ENCODE measurements at places on chromosomes 5 and 9. TPM values are rescaled to one million over a fixed set of nuclear protein-coding genes. Genes with fewer than 3 reads are reported as not detected.

The SPINK4 gene
- total RNA-seq: 0.38 TPM

The PCDHGB5 gene
- total RNA-seq: 1.6 TPM

The TMEM215 gene
- not detected for total RNA-seq

- no peaks in the 10 kb centered on the region for H3K36me3 ChIP-seq
- no peak for DNase-seq
- no peak overlapping the region for H3K4me3 ChIP-seq
- no peak overlapping the region for H3K27ac ChIP-seq
Observed at GRCh38 chr5:100456615-100457014, 78.6 kb upstream of the FAM174A start.

DNA sequence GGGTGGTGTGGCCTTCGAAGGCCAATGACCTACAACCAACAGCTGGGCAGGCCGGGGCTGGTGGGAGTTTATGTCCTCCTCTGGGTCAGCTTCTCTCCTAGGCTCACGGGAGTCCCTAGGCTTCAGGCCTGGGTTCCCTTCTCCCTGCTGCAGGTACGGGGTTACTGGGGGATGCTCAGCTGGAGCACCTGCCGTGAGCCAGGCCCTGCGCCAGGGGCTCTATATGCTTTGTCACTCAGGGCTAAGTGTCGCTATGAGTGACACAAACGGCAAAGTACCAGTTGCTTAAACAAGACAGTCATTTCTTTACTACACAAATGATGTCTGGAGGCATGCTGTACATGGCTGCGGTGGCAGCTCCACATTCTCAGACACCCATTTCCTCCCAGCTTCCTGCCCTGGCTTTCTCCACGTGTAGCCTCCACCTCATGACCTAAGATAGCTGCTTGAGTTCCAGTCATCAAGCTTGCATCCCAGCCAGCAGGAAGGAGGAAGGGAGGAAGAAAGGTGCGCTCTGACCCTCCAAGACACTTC lies 22.5 kb upstream of the NINJ1 start:
- no peak for DNase-seq
- H3K4me1 ChIP-seq: no peaks in the 10 kb centered on the region
- H3K36me3 ChIP-seq: no peaks in the 10 kb centered on the region
- no peak overlapping the region for H3K4me3 ChIP-seq
- H3K27ac ChIP-seq: no peak overlapping the region

The QRFP gene
- 0.05 TPM for total RNA-seq

DNA sequence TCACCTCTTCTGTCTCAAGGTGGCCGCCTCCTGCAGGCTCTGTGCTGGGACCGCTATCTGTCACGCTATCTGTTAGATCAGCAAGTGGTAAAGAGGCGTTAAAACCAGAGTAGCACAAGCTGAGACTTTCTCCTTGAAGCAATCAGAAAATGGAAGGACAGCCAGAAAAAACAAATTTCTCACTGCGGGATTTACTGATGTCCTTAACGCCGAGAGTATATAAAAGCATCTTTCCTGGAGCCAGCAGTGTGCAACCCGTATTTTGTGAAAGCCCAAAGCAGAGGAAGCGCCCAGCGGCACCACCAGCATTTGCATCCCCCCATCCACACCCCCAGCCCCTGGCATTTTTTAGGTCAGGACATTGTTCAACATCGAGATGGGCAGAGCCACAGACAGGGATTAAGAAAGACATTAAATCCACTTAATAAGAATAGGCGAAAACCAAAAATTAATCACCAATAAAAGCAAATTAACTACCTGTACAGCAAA lies 48.6 kb downstream of the DUSP1 start:
- H3K36me3 ChIP-seq: no peaks in the 10 kb centered on the region
- H3K4me3 ChIP-seq: no peak overlapping the region
- no peaks in the 10 kb centered on the region for H3K27me3 ChIP-seq
- no peak overlapping the region for H3K27ac ChIP-seq

GRCh38 chr5:139746691-139747582 lies 48.7 kb upstream of the PSD2 start:
- H3K36me3 ChIP-seq: no peaks in the 10 kb centered on the region
- peak; percentile 41 for DNase-seq
- peak overlapping the region; percentile 47 for H3K27ac ChIP-seq
- peak overlapping the region; percentile 42 for H3K4me3 ChIP-seq
- H3K4me1 ChIP-seq: peaks cover 41% of the 10 kb centered on the region
- H3K27me3 ChIP-seq: peaks cover 5% of the 10 kb centered on the region

The HTR4 gene
- not detected for total RNA-seq

GRCh38 chr5:111099058-111099778 lies 7.1 kb downstream of the WDR36 start:
- no peak overlapping the region for H3K4me3 ChIP-seq
- DNase-seq: no peak
- H3K27me3 ChIP-seq: no peaks in the 10 kb centered on the region
- no peak overlapping the region for H3K27ac ChIP-seq
- peaks cover 13% of the 10 kb centered on the region for H3K36me3 ChIP-seq

- H3K36me3 ChIP-seq: no peaks in the 10 kb centered on the region
- H3K4me1 ChIP-seq: peaks cover 8% of the 10 kb centered on the region
- no peak overlapping the region for H3K27ac ChIP-seq
Observed at GRCh38 chr5:138705007-138705406, 48.2 kb upstream of the CTNNA1 start.

DNA sequence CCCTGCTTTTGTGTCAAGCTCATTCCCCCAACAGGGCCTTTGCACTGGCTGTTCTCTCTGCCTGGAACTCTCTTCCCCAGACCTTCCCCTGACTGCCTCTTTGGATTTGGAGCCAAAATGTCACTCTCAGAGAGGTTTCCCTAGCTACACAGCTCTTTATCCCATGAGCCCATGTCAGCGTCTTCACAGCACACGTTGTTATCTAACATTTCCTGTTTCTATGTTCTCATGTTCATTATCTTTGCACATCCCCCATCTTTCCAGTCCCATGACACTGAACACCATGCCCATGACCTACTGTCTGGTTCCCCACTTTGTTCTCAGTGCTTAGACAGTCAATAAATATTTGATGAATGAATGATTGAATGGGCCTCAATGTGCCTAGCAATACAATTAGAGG lies 26.3 kb upstream of the ARSI start:
- no peaks in the 10 kb centered on the region for H3K4me1 ChIP-seq
- no peak overlapping the region for H3K27ac ChIP-seq
- DNase-seq: no peak
- H3K36me3 ChIP-seq: no peaks in the 10 kb centered on the region
- no peak overlapping the region for H3K4me3 ChIP-seq

DNA sequence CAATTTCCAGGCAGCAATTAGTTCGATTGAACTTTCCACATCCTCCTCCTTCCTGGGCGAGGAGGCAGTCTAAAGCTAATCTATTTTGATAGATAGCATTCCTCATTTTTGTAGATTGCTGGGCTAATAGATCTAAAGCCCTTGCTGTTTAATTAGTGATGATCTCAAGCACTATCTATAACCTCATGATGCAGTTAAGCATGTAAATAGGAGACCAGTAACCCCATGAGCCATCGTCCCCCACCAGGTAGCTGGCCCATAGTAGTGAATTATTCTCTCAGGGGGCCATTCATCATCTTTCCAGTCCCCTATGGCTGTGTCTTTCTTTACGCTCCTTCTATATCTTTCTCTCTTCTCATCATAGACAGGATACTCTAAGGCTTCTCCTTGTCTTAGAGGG lies 14.9 kb downstream of the CEL start:
- DNase-seq: no peak
- no peak overlapping the region for H3K4me3 ChIP-seq
- no peaks in the 10 kb centered on the region for H3K4me1 ChIP-seq
- H3K27me3 ChIP-seq: no peaks in the 10 kb centered on the region
- H3K36me3 ChIP-seq: no peaks in the 10 kb centered on the region

The SPATA31D1 gene
- not detected for total RNA-seq

GRCh38 chr9:106921341-106921899 lies 58.5 kb downstream of the ZNF462 start:
- peak; percentile 77 for DNase-seq
- no peaks in the 10 kb centered on the region for H3K27me3 ChIP-seq
- peaks cover 13% of the 10 kb centered on the region for H3K4me1 ChIP-seq
- H3K4me3 ChIP-seq: no peak overlapping the region
- H3K36me3 ChIP-seq: no peaks in the 10 kb centered on the region
- H3K27ac ChIP-seq: peak overlapping the region; percentile 97

DNA sequence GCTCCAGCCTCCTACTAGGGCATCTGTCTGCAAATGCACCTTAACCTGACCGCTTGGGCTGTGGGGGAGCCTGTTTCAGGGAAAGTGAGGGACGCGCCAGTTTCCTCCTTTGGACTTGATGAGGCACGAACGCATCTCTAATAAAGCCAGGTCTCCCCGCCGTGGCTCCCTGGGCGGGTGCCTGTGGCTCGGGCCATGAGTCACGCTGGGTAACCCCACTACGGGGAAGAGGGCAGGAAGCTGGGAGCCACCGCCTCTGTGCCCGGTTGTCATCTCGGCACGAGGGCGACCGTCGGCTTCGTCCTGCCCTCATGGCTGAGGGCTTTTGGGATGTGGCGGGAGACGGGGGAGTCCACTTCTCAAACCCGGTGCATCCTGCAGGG lies 12.1 kb downstream of the NOTCH1 start:
- no peak for DNase-seq
- peaks cover 2% of the 10 kb centered on the region for H3K27me3 ChIP-seq
- peak overlapping the region; percentile 53 for H3K27ac ChIP-seq
- H3K36me3 ChIP-seq: peaks cover 12% of the 10 kb centered on the region

- H3K4me3 ChIP-seq: no peak overlapping the region
- H3K27ac ChIP-seq: no peak overlapping the region
- no peaks in the 10 kb centered on the region for H3K36me3 ChIP-seq
- no peaks in the 10 kb centered on the region for H3K27me3 ChIP-seq
- no peaks in the 10 kb centered on the region for H3K4me1 ChIP-seq
- no peak for DNase-seq
Observed at GRCh38 chr5:37735649-37736347, 104.0 kb downstream of the GDNF start.

The PPP3R2 gene
- not detected for total RNA-seq

DNA sequence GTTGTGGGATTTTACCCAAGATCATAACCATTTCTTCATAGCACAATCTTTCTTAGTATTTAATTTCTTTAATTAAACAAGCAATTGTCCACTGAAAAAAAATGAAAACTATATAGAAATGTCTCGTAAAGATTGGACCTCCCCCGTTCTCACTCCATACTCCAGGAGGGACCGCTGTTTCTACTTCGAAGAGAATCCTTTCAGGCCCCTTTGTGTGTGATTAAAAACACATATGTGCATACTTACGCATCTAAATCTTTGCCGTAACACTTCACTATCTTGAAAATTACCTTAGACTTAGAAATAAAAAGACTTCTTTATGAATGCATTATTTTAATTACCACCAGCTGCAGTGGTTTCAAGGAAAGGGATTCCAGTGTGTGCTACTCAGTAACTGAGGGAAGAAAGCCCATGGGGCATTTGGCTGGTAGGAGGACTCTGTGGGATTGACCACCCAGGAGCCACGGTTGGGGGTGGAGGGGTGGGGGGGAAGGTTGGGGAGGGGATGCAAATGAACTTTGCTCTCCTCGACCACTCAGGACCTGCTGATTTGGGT lies 209.1 kb downstream of the FAM114A2 start:
- H3K36me3 ChIP-seq: no peaks in the 10 kb centered on the region
- no peaks in the 10 kb centered on the region for H3K27me3 ChIP-seq
- no peak overlapping the region for H3K4me3 ChIP-seq
- H3K27ac ChIP-seq: no peak overlapping the region

- no peaks in the 10 kb centered on the region for H3K36me3 ChIP-seq
- H3K4me1 ChIP-seq: no peaks in the 10 kb centered on the region
- H3K4me3 ChIP-seq: no peak overlapping the region
- H3K27me3 ChIP-seq: no peaks in the 10 kb centered on the region
- no peak for DNase-seq
Observed at GRCh38 chr5:83714810-83715209, 5.8 kb downstream of the HAPLN1 start.

The SLC36A3 gene
- not detected for total RNA-seq

GRCh38 chr9:127223266-127223665 lies 41.3 kb upstream of the GARNL3 start:
- H3K36me3 ChIP-seq: peaks cover 3% of the 10 kb centered on the region
- peaks cover 11% of the 10 kb centered on the region for H3K4me1 ChIP-seq
- H3K27ac ChIP-seq: no peak overlapping the region
- H3K4me3 ChIP-seq: no peak overlapping the region

The SPINK13 gene
- not detected for total RNA-seq

The DOK3 gene
- total RNA-seq: 3.3 TPM

The CCL27 gene
- total RNA-seq: 4.4 TPM

DNA sequence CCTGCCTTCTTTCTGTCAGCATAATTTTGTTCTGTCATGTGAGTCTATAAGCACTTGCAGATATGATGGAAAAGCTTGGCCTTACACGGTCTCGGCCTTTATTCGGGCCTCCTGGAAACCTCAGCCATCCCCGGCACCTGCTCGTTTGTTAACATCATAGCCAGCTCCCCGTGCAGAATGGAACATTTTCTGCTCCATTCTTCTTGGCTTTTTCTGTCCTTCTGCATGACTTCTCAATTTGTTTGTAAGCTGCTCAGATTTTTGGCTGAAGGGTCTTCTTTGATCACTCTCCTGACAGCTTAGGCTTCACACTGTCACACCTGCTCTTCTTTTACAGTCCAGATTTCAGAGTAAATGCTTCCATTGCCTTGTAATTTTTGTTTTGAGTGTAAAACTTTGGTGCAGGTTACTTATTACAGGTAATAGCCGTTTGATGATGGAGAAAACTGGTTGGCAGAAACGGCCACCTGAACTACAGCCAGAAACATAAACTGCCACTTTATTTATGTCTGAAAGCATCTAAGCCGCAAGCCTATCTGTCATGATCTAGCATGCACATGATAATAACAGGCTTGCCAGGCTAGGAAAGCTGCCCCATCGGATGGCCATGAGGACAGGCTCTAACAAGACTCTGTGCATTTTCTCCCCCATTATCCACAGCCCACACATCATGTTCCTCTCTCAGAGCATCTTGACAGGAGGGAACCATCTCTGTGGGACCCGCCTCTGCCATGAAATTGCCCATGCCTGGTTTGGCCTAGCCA lies 197.0 kb downstream of the AOPEP start:
- H3K27me3 ChIP-seq: no peaks in the 10 kb centered on the region
- no peak for DNase-seq
- H3K4me3 ChIP-seq: no peak overlapping the region
- peaks cover 6% of the 10 kb centered on the region for H3K4me1 ChIP-seq

DNA sequence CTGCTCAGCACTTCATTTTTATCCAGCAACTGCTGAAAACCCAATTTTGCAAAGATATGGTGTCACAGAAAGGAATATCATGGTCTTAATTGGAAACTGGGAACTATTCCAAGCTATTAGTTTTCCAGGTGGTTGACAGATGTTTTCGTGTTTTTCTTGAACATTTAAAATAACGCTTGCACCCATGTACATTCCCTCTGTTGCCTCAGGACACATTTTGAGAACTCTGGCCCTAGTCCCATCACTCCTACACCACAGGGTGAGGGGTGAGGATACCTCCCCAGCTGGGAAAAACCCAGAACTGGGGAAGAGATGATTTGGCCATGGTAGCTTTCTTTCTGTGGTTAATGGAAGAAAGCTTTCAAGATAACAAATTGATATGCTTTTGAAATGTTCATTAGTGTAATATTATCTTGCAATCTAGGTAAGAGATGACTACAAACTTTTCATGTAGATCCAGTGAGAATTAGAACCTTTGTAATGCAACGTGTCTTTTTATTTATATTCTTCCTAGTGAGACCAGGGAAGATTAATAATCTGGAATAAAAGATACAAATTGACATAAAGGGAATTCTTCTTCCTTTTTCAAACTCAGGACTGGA lies 627.0 kb downstream of the RAB3C start:
- H3K4me3 ChIP-seq: no peak overlapping the region
- H3K27me3 ChIP-seq: no peaks in the 10 kb centered on the region
- H3K36me3 ChIP-seq: no peaks in the 10 kb centered on the region
- no peak for DNase-seq
- H3K27ac ChIP-seq: no peak overlapping the region
- H3K4me1 ChIP-seq: no peaks in the 10 kb centered on the region

Measured in thymus (tissue), 14 donors.